ENCODE measurements at places on chromosomes 4 and X.

- DNase-seq = no peak
Observed at GRCh38 chr4:146236216-146236615, 21.9 kb downstream of the REELD1 start.

DNA sequence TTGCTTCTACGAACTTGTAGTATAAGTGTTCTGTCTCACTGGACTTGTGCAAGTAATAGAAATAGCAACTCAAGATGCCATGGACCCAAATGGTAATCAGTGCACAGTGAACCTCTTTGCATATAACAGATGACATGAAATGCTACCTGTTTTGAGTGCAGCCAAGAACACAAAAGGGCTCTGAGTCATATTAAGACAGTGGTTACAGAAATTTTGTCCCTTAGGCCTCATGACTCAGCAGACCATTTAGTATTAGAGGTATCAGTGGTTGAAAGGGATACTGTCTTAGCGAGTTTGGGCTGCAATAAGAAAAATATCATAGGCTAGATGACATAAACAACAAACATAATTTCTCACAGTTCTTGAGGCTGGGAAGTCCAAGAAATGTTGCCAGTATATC is 502.9 kb upstream of the PCDH10 start:
- no peak for DNase-seq

GRCh38 chr4:90211174-90211573 is 84.0 kb downstream of the CCSER1 start:
- no peak for DNase-seq

DNA sequence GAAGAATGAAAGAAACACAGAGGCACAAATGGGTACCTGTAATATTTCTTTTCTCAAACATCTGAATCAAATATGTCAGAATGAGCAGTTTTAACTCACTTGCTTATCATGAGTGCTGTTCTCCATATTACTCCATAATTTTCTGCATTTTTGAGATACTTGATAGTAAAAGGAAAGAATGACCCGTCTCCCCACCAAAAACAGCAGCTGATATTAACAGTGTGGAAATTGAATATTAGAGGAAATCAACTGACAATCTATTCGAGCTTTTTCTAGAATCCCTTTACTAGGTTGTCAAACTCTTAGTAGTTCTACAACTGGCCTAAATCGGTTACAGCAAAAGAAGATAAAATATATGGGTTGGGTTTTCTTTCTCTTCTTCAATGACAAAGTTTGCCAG is 49.9 kb upstream of the HELT start:
- DNase-seq = no peak

- no peak for DNase-seq
Observed at GRCh38 chrX:30008031-30008430, 207.3 kb upstream of the MAGEB2 start.

DNA sequence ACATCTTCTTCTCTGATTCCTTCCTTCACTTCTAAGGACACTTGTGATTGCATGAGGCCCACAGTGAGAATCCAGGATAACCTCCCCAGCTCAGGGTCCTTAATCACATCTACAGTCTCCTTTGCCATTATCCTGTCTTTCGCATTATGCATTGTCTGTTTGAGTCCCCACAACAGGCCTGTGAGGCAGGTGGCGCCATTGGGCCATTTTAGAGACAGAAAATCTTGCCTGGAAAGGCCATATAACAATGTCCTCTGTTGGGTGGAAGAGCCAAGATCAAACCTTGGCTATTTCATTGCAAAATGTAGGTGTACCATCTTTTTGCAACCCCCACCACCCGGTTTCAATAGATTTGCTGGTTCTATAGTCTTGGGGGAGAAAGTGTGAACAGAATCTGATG is 11.8 kb upstream of the DCUN1D4 start:
- DNase-seq = no peak

DNA sequence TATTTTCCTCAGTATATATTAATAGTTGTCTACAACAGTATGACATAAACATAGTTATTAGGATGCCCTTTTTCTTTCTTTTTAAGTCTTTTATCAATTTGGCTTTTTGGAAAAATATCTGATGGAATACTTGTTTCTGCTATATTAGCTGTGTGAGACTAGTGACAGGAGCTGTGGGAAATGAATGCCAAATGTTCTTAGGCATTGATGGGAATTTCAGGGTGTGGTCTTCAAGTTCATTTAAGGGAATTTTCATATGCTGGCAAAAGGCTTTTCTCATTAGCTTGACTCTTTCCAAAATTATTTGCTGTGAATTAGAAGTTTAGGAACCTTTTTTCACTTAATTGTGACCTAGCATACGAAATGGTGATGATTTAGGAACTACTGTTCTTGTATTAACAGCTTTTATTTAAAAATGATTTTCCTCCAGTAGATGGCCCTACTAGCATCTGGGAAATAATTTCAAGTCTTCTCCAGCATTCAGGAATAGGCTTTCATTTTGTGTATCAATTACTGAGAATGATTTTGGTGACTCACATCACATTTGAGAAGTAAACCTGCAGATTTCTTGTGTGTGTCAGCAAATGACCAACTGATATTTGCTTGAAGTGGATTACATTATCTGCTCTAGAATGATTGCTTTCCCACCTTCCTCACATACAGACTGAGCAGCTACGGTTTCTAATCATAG is 70.9 kb downstream of the HTT start:
- DNase-seq = no peak

- DNase-seq = no peak
Observed at GRCh38 chr4:101953949-101954348, 163.4 kb downstream of the BANK1 start.

GRCh38 chr4:59671037-59671436 is 1529.1 kb upstream of the ADGRL3 start:
- no peak for DNase-seq

DNA sequence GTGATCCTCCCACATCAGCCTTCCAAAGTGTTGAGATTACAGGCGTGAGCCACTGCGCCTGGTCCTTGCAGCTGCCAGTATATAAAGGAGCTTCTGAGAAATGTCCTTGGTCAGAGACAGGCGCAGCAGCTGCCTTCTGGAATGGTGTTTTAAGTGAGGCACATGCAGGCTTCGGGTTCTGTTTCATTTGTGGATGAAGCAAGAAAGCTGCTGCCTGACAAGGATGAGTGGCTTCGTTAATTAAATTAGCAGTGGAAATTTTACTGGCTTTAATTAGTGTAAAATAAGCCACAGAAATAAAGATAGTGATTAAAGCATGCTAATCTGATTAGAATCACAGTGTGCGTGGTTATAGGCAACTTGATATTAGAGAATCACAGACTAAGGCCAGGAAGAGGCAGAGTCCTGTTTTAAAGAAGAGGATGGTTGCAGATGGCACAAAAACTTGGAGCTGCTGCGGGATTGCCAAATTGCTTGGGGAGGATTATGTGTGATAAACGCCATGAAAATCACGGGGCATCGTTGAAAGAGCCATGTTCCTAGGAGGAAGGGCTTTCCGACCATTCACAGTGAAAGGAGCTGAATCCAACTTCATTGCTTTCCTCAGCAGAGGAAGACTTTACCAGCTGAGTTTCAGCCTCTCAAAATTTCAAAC is 348.4 kb upstream of the FAT1 start:
- no peak for DNase-seq

GRCh38 chr4:184895012-184895695 is 69.4 kb upstream of the ACSL1 start:
- no peak for DNase-seq

- DNase-seq = no peak
Observed at GRCh38 chrX:11188664-11189063, 77.5 kb downstream of the HCCS start.

- no peak for DNase-seq
Observed at GRCh38 chr4:188275686-188276085, 136.4 kb downstream of the TRIML1 start.

DNA sequence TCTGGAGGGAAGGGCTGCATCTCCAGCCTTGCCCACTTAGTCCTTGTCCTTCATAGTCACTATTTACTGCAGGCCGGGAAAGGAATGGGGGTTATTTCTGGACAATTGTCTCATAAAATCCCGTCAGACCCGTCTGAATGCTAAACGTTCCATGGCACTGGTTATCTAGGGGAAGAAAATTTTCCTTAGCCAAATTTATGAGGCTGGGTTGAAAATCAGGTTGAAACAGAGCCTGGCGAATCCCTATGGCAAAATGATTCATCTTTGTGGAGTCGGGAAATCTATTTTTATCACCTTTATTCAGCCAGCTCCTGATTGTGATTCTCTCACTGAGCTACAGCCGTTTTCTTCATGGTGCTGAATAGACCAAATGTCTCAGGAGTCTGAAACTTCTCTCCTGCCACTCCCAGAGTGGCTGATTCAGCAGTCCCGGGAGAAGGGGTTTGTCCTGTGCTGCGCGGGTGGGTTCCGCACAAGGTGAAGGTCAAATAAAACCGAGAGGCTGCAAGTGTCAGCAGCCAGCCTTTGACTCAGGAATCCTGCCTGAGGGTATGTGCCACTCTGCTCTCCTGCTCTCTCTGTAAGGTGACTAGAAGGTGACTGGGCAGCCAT is 1.0 kb downstream of the LIMCH1 start:
- no peak for DNase-seq

- DNase-seq = no peak
Observed at GRCh38 chrX:68596871-68597270, 50.6 kb upstream of the STARD8 start.

DNA sequence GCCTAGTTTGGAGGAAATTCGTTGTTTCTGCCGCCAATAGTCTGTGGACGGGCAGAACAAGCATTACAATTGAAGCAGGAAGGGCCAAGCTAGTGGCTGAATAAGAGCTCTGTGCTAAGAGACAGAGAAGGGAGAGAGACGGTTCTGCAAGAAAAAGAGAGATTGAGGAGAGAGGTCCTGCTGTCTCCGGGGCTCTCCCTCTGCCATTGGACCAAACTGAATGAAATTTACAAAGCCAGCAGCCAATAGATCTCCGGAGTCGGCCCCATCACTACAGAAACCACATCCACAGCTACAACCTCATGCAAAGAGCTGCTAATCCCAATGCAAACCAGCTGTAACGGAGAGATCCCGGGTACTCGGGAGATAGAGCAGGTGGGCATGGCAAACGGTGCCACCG is at the start of gene NLGN4X:
NLGN4X (minus strand) TSS at position 148 of the 400 bp plus-strand sequence. CDS start 77,401 bp downstream, outside the sequence.
- DNase-seq = no peak

GRCh38 chr4:20624793-20625374 is 75.4 kb upstream of the PACRGL start:
- DNase-seq = no peak

Measured in GM19239 (cell line).